Smooth muscle cell of trachea (primary cell): ENCODE measurements at places on chromosomes 16 and 17. TPM values are rescaled to one million over a fixed set of nuclear protein-coding genes. Genes with fewer than 3 reads are reported as not detected.

Gene SLC35G6
- total RNA-seq, result not detected in 2 replicates

Gene KRT31
- total RNA-seq, result not detected in 2 replicates

Gene TCAP
- total RNA-seq, result 0.29 and 0.50 TPM in 2 replicates

Gene C16orf89
- under 0.01 and 1.3 TPM in 2 replicates for total RNA-seq

Gene VAT1L
- total RNA-seq, result 0.17 and 0.29 TPM in 2 replicates
